ENCODE measurements at places on chromosomes 12 and 14. TPM values are rescaled to one million over a fixed set of nuclear protein-coding genes. Genes with fewer than 3 reads are reported as not detected.
A peak's percentile ranks its signal among the peaks of the same experiment; 100 is the strongest.

GRCh38 chr14:68172627-68173026 lies 353.0 kb downstream of the RAD51B start:
- DNase-seq = no peak

GRCh38 chr12:122024132-122024785 lies 2.6 kb downstream of the BCL7A start:
- no peak for DNase-seq

DNA sequence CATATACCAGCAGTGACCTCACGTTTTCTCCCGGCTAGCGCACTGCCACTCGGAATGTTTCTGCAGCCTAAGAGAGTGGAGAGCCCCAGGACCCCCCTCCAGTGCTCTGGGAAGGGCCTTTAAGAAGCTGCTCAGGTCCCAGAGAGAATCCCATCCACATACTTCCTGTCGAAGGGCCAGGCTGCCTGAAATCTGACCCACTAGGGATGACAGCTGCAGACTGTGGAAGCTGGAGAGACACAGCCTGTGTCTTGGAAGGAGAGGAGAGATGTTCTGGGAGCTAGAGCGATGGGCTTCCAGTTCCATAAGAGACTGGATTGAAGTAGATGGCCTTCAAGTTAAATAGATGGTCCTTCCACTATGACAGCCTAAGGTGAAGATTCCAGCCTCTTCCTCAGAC lies 54.4 kb downstream of the IQSEC3 start:
- DNase-seq = no peak

- no peak for DNase-seq
These were observed 723.1 kb upstream of the TBX3 start for GRCh38 chr12:115407036-115407435.

- DNase-seq = no peak
These were observed 143.3 kb upstream of the BCL2L14 start for GRCh38 chr12:11927286-11927935.

- no peak for DNase-seq
These were observed 142.5 kb downstream of the PDE3A start for GRCh38 chr12:20510811-20511210.

DNA sequence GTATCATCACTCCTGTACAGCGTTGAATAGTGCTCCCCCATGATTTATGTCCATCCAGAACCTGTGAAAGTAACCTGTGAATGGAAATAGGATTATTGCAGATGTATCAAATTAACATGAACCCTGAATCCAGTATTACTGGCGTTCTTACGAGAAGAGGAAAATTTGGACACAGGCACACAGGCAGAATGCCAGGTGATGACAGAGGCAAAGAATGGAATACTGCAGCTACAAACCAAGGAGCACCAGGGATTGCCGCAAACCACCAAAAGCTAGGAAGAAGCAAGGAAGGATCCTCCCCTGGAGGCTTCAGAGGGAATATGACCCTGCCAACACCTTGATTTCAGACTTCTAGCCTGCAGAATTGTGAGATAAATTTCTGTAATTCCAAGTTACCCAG lies 113.5 kb upstream of the EGLN3 start:
- DNase-seq = peak; percentile 87

GRCh38 chr14:89249065-89249695 lies 167.9 kb downstream of the FOXN3 start:
- DNase-seq = peak; percentile 34

DNA sequence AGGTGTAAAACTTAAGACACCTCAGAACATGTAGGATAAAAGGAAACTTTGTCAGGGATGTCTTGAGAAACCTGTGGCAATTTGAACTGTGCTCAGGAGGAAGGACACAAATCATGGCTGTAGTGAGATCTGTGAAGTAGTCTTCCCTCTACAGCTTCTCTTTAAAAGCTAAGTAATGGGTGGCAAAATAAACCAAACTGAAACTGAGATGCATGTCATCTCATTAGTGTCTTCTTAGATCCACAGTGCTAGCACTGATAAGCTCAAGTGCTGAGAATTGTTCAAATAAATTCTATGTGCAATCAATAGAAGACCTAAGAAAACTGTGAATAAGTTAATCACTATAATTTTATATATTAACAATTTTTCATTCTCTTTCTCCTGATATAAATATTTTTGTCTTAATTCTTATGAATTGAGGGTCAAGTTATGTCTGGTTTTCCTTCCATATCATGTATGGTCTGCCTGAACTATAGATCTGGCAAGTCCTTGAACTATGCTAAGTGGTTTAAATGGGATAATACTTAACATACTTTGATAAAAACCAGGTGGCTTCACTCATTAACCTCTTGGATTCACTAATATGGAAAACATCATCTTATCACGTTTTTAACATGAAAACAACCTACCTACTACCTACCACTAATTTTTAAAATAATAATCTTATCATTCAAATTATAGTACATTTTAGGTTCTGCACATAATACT lies 27.2 kb downstream of the SYT1 start:
- DNase-seq = no peak

GRCh38 chr14:56118611-56119181 lies 485 bp downstream of the PELI2 start:
- DNase-seq = peak; percentile 9

DNA sequence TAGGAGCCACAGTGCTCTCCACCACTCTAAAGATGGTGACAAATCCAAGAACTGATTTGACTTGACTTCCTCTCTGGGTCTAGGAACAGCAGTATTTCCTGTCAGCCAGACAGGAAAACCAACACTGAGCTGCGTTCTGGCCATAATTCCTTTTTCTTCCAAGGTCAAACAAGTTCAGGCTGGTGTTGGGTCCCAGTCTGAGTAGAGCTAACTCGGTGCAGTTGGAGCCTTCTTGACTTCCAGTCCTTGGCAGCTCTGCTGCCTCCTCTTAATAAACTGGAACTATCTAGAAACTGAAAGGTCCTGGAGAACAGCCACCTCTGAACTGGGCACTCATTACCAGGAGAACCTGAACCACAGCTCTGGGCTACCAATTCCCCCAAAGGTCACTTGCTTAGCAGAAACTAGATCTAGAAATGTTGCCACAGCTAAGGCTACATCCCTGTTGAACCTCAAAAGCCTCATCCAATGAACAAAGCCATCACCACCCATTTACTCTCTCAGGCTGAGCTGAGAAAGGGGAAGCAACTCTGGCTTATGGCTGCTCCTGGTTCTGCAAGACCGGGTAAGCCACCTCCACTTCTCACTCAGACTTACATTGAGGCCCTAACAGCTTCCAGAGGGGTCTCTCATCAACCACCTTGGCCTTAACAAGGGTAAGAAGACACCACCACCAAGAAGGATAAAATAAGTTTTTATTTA lies 27.7 kb downstream of the MAX start:
- DNase-seq = no peak

DNA sequence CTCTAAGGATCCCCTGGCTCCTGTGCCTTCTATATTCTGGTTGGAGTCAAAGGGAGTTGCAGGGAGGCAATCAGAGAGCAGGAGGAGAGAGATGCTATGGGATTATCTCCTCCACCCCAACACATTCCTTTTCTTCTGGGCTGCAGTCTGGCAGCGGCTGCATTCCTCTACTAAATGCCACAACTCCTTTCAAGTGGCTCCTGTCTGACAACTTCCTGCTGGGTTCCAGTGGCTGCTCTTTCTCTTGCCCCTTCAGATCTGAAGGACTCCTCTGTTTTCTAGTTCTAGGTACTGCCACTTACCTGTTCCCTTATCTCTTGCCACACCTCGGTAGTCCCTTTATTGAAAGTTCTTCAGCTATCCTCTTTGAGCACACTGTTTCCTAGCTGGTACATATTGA lies 425.0 kb downstream of the SNAPC1 start:
- DNase-seq = no peak

GRCh38 chr14:51207621-51208020 lies 32.4 kb upstream of the TMX1 start:
- DNase-seq = no peak

DNA sequence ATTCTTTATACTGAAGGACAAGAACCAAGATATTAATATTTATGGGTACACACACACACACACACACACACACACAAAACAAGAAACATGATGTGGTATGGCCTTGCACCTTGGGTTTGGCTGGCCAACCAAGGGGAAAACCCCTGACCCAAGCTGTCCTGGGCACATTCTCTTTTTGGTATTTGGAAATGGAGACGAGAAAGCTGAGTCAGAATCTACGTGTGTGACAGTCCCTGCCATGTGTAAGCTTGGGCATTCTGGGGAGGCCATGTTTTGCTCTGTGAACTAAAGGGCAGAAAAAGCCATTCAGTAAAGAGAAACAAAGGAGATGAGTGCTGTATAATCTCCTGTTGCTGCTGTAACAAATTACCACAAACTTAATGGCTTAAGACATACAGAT lies 35.6 kb downstream of the PTGER2 start:
- peak; percentile 64 for DNase-seq

DNA sequence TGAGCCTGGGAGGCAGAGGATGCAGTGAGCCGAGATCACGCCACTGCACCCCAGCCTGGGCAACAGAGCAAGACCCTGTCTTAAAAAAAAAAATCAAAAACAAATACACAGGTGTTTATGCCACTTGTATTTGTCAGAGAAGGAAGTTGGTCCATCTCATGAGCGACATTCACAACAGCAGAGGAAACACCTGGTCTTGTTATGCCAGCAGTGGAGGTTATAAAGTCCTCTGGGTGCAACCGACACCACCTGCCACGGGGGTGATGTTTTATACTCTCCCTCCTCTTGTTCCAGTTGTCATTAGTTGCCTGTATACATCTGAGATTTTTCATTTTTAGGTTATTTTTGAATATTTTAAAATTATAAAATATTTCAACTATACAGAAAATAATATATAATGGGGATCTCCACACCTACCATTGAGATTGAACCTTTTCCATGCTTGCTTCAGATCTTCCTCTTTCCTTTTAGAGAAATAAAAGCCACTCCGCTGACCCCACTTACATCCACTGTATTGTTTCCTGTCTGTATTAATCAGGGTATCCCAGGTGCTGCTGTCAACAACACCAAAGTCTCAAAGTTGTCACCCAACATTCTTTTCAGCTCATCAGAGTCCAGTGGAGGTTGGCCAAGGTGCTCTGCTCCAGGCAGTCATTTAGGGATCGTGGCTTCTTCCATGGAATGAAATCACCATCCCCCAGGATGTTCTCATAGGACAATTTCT lies 65.1 kb downstream of the RNFT2 start:
- no peak for DNase-seq

DNA sequence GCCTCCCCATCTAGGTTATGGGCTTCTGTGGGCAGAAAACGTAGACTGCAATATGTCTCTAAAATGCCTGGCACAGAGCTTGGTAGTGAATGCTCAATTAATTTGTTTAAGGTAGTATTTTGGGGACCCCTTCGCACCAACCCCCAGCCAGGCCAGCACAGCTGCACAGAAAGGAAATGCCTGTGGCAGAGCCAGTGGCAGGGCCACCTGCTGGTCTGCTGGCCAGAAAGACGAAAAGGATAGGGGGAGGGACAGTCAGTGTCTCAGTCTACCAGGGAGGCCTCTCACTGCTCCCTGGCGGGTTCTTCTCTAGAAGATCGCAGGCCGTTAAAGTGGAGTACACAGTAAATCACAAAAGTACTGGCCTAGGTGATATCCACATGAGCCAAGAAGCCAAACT lies 3.5 kb downstream of the RAB15 start:
- no peak for DNase-seq

GRCh38 chr12:30582943-30583342 lies 112.7 kb downstream of the IPO8 start:
- peak; percentile 19 for DNase-seq

- DNase-seq = no peak
These were observed 71.8 kb upstream of the LTA4H start for GRCh38 chr12:96107236-96107635.

DNA sequence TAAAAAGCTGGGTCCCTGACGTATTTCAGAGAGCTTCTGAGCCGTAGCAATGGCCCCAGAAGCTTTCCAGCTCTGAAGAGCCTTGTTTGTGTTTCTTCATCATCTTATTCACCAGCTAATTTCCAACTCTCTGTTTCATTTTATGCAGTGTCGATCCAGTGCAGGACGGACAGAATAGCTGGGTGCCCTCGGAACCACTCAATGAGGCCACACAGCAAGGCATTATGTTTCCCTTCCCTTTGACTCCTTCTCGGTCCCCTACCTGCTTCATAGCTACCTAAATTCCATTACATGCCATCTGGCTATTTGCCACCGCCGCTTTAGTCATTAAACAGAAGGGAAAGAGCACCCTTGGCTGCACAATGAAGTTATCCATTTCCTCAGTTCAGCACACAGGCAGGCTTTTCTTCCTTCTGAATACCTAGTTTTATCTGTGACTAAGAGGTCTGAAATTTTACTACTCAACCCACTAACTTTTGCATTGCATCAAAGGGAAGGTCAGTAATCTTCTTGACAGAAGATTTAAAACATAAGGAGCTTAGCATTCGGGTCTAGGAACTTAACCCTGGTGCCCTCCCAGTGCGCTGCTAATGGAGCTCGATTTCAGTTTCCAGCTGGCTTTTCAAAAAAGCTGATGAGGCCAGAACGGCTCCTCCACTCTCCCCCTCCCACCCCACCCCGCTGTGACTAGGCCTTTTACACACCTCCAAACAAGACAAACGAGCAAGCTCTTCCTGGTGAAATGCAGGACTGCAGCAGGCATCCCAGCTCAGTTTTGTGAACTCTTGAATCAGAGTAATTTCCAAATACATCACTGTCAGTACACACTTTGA lies 176.8 kb downstream of the GXYLT1 start:
- peak; percentile 74 for DNase-seq

DNA sequence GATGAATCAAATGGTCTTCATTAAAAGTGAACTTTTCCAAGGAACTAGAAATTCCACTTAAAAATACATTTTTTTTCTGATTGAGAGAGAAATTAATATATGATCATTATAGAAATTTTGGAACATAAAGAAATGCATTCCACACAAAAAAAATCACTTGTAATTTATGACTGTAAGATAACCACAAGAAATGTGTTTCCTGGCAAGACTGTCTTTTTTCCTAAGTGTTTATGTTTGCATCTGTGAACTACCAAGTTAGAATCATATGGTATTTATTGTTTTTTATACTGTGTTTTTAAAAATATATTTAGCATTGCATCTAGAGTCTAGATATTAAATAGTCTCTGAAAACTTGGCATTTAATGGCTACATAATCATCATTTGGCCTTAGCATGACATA lies 726.8 kb downstream of the BCL11B start:
- no peak for DNase-seq

DNA sequence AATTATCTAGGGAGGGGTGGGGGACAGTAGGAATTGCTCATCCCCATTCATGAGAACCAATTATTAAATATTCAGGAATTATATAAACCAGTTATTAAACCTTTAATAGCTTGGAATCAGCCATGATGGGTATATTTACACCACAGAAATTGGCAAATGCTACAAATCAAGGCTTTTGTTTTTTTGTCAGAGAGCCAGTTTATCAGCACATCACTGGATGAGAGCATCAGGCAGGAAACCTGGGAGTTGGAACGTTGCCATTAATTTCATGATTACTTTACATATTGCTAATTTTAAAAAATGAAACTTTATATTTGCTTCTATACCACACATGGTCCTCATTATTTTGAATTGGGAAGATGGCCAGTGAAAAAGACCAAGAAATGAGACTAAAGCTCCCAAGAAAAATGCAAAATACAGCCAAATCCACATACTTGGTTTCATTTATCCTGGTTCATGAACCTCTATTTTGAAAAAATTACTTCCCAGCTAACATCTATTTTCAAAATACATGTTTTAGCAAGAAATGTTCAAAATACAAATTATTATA lies 48.4 kb downstream of the ATL1 start:
- DNase-seq = no peak

SIRT4 gene
- total RNA-seq = 7.4 TPM

MIPOL1 gene
- total RNA-seq = 0.12 TPM

VPS29 gene
- 146 TPM for total RNA-seq

LRRC43 gene
- total RNA-seq = not detected

REM2 gene
- not detected for total RNA-seq

WNK1 gene
- 40.7 TPM for total RNA-seq

LBHD2 gene
- total RNA-seq = not detected

C12orf50 gene
- total RNA-seq = not detected

B3GNT4 gene
- total RNA-seq = 0.34 TPM

SMCO2 gene
- total RNA-seq = not detected

NGB gene
- not detected for total RNA-seq

Data from M059J (cell line).